ENCODE measurements at places on chromosomes 5 and 9.

- DNase-seq, result no peak
These were observed 150.2 kb downstream of the TRIM32 start for GRCh38 chr9:116837018-116837989.

DNA sequence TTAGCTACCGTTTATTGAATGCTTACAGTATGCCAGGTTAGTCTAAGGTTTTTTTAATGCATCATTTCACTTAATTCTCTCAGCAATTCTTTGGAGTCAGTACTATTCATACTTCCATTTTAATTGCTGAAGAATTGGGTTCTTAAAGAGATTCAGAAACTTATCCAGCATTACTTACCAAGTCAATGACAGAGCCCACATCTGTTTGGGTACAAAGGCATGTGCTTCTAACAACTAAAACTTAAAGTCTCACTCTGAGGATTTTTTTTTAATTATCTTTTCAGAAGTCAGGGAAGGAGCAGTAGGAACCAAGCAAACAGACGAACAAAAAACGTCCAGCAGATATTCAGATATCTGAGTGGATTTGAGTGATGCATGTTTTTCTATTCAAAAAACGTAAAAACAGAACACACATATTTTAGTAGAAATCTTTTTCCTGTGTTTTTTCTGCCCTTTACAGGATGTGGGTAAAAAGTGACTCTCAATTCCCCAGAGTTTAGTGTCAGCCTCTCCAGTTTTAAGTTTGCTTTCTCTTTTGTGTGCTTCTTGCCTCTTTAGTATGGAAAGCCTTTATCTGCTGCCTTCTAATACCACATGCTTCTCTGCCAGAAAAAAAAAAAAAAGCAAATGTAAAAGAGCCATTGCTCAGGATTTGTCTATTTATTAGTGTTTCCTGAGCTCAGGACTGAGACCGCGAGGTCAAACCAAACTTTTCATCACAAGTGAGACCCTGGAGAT is 118.0 kb downstream of the PRKACG start:
- no peak for DNase-seq

DNA sequence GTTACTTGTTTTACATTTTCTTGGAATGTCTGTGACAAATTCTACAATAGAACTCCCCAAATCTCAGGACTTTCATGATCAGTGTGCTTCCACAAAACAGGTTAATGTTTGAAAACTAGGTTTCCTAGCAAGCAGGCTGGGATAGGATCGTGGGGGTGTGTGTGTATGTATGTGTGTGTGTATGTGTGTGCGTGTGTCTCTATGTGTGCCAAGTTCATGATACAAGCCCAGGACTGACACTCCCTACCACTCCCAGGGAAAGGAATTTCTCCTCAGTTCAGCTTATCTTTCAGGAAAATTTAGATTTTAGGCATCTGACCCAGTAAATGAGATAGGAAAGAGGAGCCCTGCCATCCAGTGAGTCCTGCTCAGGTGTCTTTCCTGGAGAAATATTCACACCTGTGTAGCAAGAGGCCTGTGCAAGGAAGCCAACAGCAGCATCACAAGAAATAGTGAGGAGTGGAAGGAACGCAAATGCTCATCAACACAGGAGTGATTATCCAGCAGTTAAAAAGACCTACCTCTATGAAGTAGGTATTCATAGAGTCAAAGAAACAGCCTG is 13.8 kb upstream of the ABLIM3 start:
- no peak for DNase-seq

DNA sequence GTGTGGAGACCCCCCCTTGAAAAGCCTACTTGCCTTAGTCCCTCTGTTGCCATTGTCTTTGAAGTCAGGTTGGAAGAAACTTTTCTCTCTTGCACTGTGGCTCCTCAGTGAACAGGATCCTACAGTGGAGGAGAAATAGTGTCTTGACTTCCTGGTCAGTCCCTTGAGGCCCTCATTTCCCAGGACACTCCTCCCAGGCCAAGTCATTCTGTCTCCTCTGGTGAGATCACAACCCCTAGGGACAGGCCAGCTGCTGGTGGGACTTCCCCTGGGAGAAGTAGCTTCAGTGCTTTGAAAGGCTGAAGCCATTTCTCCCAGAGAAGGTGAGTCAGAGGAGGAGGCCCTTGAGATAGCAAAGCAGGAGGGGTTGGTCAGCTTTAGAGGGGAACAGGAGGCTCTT is 10.1 kb upstream of the GRIA1 start:
- no peak for DNase-seq

DNA sequence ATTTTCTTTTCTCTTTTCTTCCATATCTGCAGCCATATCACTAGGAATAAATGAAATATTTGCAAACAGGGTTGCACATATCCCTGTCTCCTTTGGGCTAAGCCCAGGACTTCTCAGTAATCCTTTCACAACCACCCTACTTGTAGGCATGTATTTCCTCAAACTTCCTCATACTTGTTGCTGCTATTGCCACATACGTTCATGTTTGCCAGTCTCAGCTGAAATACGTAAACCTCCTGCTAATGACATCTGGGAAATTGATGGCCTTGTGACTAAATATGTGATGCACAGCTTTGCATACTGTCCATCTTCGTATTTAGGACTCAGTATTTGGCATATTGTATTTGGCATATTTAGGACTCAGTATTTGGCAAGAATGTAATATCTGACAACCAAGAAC is 224.6 kb downstream of the PLK2 start:
- no peak for DNase-seq

- no peak for DNase-seq
These were observed 94.7 kb upstream of the ERCC6L2 start for GRCh38 chr9:95780751-95781150.

GRCh38 chr9:30410273-30410672 is 1974.2 kb upstream of the ACO1 start:
- no peak for DNase-seq

DNA sequence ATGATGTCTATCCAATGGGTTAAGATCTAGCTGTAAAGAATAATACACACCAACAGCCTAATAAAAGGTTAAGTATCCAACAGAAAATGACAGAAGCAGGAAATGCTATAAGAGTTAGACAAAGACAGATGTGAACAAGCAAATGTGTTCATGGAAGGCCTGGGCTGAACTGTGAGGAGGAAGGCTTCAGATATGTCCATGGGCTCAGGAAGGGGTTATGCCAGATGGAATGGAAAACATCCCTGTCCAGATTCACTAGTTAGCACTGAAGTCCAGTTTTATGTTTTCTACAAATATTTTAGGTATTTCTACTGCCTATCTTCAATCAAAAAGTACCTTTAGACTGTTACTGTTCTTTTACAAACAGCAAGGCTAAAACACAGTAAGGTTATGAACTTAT is 27.1 kb downstream of the ERAP1 start:
- DNase-seq, result no peak
